Kasumi-1 (cell line): ENCODE measurements at places on chromosomes 1 and 21.

DNA sequence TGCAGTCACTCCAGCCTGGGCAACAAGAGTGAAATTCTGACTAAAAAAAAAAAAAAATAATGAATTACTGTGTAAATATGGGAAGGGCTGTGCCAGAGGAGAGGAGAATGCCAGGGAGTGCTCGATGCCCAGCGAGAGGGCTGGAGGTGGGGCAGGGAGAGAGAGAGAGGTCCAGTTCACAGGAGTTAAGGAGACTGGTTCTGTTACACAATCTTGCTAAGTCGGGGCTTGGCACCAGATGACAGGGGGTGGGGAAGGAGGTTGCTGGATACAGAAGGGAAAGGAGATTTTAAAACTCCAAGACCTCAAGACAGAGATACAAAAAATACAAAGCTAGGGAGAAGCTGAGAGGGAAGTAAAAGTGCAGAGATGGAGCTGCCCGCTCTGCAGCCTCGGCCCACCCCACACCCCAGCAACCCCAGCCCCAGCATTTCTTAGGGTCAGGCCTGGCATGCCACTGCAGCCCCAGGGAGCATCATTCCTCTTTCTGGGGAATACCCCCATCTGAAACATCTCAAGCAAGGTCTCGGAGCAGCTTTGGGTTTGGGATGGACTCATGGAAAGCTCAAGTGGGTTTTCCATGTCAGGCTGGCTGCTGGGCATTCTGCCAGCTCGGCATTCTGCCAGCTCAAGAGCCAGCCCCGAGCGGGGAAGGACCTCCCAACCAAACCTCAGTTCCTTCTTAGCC, 991 bp downstream of the SELENBP1 start:
- DNase-seq: no peak

DNA sequence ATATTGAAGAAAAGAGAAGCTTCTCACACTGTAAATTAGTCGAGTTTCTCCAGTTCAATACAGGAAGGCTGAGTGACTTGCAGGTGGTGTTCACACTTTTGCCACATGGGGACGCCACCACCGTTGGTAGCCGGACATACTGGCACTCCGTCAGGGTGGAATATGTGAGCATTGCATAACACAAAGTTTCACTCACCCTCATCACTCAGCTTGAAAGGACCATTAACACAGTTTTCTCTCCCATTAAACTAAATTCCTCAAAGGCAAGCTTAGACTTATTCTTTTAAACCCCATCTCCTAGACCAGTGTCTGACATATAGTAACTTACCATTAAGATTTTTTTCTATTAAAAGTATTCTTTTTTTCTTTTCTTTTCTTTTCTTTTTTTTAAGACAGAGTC, 105.3 kb upstream of the SERBP1 start:
- peak; percentile 75 for DNase-seq

DNA sequence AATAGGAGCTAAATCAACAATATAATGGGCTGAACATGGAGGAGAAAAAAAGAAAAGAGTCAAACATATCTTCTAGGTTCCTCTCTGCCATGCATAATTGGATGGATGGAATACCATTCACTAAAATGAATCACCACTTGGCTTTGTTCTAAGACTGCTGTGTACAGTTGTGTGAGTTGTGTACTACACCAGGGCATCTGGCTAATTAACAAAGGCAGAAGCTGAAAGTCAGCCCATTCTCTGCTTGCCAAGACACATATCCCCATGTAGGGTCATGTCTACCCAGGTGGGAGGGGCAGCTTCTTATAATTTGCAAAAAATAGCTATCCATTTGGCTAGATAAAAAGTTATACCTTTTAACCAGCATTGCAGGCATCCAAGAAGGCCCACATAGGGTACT, 21.0 kb downstream of the JUN start:
- no peak for DNase-seq

DNA sequence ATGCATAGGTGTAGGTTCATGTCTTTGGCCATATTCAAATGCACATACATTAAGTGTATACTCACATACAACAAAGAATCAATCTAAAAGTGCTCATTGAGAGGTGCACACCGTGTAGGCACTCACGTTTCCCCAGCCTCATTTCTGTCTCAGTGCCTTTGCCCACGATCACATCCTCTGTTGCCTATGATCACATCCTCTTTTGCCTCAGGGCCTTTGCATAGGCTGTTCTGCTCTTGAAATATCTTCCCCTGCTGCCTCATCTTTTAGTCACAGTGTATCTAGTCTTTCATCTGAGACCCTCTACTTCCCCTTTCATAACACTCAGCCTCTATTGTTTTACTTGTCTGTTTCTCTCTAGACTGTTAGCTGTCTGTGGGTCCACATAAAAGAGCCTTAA, 69.3 kb downstream of the FOXD2 start:
- DNase-seq: no peak

DNA sequence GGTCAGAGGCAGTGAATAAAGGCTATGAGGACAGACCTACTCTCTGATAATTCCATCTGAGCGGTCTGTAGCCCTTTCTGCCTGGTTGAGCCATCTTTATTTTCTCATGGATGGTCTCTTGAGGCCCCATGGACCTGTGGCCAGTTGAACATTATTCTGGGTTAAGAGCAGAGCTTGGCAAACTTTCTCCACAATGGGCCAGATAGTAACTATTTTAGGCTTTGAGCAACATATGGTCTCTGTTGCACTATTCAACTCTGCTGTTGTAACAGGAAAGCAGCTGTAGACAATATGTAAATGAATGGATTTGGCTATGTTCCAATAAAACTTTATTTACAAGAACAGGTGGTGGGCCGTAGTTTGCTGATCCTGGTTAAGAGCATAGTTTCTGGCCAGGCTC, 62.7 kb downstream of the KAZN start:
- no peak for DNase-seq

DNA sequence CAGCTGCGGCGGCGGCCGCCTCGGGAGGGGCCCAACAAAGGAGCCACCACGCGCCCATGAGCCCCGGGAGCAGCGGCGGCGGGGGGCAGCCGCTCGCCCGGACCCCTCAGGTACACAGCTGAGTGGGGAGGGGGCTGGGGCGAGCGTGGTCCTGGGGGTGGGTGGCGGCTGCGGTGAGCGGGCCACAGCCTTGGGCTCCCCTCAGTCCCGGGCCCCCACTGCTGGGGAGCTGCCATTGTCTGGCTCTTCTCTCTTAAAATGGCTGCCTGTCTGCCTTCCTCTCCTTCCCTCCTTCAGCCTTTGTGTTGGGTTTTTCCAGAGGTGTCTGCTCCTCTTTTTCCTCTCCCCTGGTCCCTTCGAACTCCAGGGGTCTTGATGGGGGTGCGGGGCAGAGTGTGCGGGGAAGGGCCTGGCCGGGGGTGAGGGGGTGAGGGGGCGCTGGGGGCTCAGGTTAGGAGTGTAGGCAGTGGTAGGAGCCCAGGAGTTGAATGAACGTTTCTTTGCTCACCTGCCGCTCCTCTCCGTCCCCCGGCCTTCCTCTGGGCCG, 1.7 kb downstream of the ARID1A start:
- DNase-seq: no peak

DNA sequence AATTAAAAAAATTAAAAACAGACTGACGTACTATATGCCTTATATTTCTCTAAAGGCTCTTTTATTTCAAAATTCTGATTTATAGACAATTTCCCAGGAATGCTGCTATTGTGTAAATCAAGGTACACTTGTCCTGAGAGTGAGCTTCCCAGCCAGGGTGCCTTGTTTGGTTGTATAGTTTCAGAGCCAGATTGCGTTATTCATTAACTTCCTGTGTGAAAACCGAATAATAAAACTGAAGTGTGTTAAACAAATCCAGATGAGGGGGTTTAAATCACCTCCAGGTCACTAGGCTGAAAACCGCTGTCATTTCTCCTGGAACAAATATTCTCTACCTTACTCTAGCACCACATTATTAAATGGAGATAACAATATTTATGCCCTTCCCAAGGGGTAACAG, 68.7 kb downstream of the LMX1A start:
- DNase-seq: no peak

DNA sequence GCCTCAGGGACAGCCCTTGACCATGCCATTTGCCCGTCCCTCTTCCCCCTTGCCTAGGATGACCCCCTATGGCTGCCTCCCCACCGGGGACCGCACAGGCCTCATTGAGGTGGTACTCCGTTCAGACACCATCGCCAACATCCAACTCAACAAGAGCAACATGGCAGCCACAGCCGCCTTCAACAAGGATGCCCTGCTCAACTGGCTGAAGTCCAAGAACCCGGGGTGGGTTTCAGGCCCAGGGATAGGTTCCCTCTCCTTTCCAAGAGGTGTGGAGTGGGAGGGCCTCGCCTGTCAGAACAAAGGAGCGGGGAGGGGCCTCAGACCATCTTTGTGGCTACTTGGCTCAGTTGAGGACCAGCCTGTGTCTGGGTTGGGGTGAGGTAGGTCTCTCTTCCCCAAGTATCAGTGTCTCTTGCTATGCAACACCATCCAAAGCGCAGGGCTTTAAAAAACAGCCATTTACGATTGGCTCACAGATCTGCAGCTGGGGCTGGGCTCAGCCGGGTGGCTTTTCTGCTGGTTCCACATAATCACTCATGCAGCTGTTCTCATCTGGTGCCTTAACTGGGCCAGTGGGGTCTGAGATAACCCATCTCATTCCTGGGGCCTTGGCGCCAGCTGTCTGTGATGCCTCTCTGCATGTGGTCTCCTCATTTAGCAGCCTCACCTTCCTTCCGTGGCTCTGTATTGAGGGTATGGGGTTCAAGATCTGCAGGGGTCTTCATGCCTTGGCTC, 71.7 kb downstream of the PIK3CD start:
- no peak for DNase-seq

DNA sequence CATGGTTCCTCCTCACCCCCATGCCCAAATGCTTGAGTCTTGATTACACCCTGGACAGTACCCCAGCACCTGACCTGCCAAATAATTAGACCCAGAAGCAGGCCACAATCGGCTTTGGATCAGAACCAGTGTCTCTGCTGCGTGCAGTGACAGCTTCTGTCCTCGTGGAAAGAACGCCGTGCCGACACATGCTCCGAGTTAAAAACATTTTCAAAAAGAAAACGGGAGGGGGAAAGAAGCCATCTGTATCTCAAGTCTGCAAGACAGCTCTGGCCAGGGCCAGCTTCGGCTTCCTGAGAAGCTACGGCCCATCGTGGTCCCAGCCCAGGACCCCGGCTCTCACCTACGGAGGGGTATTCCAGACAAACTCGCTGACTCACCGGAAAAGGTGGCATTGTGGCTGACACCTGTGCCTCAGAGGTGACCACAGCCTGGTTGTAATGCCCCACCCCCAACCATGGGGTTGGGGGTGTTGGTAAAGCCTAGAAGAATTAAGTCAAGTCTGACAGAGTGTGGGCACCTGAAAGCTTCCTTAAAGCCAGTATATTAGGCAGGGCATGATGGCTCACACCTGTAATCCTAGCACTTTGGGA, 25.8 kb downstream of the SSBP3 start:
- no peak for DNase-seq
